Cardiac ventricle fibroblast (primary cell): ENCODE measurements at places on chromosomes 2 and 18. TPM values are rescaled to one million over a fixed set of nuclear protein-coding genes. Genes with fewer than 3 reads are reported as not detected.

Gene DPP4
- 101 and 106 TPM in 2 replicates for total RNA-seq

Gene MC4R
- not detected in 2 replicates for total RNA-seq

Gene ARPC2
- 177 and 192 TPM in 2 replicates for total RNA-seq

Gene PKP4
- 8.9 and 10.0 TPM in 2 replicates for total RNA-seq

Gene MAPRE2
- 18.3 and 30.1 TPM in 2 replicates for total RNA-seq

Gene TNFAIP6
- 19.3 and 29.5 TPM in 2 replicates for total RNA-seq
